Kidney (tissue), 22 donors: ENCODE measurements at places on chromosomes 13 and 19. TPM values are rescaled to one million over a fixed set of nuclear protein-coding genes. Genes with fewer than 3 reads are reported as not detected.

DNA sequence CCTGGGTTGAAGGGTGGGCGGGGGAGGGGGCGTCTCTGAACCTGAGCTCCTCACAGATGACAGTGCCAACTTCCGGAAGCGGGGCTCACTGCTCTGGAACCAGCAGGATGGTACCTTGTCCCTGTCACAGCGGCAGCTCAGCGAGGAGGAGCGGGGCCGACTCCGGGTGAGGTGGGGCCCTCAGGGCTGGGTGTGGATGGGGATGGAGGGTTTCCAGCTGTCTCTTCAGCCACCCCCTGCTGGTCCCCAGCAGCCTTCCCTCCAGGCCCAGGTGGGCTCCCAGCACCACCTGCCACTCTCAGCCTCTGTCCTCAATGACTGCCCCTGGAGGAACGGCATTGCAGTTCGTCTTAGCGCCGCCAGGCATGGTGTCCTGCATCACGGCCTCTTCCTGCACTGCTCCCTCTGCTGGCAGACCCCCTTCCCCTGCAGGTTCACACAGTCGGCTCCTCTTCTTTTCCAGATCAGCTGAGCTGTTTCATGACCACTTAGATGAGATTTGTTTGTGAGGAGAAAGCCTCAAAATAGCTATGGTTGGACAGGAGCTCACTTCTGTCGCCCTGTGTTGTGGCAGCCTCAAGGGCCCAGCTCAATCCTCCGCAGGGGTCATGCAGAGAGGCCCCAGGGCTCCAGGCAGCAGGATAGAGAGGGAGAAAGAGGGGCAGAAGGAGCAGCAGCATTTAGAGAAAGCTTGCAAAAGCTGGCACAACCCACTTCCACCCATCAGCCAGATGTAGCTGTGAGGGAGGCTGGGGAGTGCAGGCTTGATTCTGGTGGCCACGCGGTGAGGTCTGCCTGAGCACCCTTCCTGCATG is 2.5 kb upstream of the GARIN5A start:
- peaks cover 10% of the 10 kb centered on the region for H3K36me3 ChIP-seq
- no peaks in the 10 kb centered on the region for H3K27me3 ChIP-seq
- no peak overlapping the region for H3K4me3 ChIP-seq
- no peak overlapping the region for H3K27ac ChIP-seq
- DNase-seq: peak; percentile 70

- no peaks in the 10 kb centered on the region for H3K36me3 ChIP-seq
- peaks cover 37% of the 10 kb centered on the region for H3K4me1 ChIP-seq
- peak overlapping the region; percentile 17 for H3K4me3 ChIP-seq
- no peak for DNase-seq
- peak overlapping the region; percentile 80 for H3K27ac ChIP-seq
Measured at GRCh38 chr13:46639033-46639981, 86.3 kb downstream of the LRCH1 start.

DNA sequence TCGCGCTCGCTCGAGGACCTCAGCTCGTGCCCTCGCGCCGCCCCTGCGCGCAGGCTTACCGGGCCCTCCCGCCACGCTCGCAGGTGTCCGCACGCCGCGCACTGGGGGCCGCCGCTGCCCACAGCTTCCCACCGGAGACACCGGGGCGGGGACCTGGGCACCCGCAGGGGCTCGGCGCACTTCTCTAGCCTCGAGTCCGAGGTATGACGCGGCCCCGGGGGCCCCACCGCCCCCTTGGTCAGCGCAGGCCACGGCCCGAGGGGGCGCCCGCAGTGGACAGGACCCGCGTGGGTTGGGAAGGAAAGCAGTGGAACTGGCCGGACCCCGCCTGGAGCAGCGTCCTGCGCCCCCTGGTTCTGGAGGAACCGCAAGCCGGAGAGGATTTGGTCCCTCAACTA is 2.1 kb upstream of the GRWD1 start:
- H3K4me3 ChIP-seq: peak overlapping the region; percentile 97
- H3K27me3 ChIP-seq: peaks cover 9% of the 10 kb centered on the region
- peaks cover 2% of the 10 kb centered on the region for H3K36me3 ChIP-seq
- peak; percentile 24 for DNase-seq
- peaks cover 11% of the 10 kb centered on the region for H3K4me1 ChIP-seq

DNA sequence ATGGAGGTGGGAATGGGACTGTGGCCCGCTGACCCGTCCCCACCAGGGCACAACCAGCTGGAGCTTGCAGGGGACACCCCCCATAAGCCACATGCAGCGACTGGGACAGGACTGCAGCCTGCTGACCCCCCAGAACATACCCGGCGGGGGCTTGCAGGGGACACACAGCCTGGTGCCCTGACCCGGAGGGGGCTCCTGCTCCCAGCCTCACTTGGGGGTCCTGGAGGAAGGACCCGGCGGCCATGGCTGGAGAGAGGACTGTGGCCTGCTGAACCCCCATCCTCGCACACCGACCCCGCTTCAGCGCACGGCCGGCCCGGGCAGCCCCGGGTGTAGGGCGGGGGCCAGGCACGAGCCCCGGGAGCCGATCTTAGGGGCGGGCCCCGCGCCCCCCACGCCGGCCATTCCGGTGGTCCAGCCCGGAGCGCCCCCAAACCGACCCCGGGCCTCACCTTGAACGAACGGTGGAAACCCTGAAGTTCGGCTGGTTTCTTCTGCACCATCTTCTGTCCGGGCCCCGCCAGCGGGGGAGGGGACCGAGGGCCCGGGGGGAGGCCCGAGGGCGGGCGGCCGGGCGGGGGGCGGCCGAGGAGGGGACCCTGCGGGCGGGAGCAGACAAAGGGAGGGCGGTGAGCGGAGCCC is 574 bp downstream of the MKNK2 start:
- no peaks in the 10 kb centered on the region for H3K27me3 ChIP-seq
- peaks cover 21% of the 10 kb centered on the region for H3K36me3 ChIP-seq
- no peak for DNase-seq
- peak overlapping the region; percentile 98 for H3K27ac ChIP-seq
- H3K4me1 ChIP-seq: peaks cover 56% of the 10 kb centered on the region

The PRODH2 gene
- 9.0 TPM for total RNA-seq
